ENCODE measurements at places on chromosomes 12 and 14.

DNA sequence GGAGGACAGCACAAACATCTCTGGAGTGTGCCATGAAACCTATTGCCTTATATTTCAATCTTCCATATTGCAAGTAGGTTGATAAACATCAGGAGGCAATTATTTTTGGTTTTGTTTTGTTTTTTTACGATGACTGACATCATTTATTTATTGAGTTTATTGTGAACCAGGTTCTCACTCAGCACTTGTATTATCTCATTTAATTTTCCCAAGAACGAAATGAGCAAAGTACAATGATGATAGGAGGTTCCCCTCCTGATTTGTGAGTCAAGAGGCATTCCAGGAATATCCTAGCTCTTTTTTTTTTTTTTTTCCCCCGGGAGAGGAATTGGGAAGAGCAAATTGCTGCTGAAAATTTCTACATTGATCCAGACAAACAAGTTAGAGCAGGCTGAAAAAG lies 4.7 kb downstream of the SOCS2 start:
- no peak for DNase-seq

GRCh38 chr14:103634156-103634555 lies 5.1 kb downstream of the KLC1 start:
- no peak for DNase-seq

DNA sequence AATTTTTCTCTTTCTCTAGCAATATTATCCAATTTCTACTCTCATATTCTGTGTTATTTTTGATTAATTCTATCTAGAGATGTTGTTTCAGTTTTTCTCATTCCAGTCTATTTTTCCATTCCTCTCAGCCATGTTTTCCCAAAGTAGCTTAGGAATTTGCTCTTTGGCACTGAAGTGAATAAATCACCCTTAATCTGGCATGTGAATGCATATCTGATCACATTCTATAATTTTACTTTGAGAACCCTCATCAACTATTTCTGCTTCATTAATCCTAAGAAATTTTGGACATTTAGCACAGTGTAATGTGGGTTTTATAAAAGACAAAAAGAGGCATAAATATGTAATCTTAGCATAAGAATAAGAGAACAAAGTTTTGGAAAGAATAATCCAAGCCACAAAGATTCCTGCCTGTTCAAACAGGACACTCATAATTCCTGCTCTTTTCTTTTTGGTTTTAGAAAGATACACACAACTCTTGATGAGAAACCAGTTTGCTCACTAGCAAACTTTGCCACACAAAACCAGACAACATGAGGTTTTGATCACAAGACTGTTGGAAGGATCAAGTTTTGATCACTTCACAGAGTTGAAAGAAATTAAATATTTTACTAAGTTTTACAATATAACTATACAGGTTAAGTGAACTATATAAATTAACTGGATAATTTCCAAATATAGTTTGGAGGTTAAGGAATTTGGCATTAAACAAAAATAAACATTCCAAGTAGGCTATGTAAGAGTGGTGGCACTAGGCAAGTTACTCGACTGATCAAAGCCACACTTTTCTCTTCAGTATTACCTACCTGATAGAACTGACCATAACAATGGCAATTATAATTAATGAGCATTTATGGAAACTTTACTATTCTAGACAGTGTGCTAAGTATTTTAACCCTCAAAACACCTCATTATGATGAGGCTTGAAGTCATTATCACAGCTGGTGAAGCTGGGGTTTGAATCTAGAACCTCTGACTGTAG lies 226.6 kb upstream of the TMTC1 start:
- DNase-seq, result no peak

GRCh38 chr12:116892349-116893140 lies 11.3 kb upstream of the HRK start:
- no peak for DNase-seq

DNA sequence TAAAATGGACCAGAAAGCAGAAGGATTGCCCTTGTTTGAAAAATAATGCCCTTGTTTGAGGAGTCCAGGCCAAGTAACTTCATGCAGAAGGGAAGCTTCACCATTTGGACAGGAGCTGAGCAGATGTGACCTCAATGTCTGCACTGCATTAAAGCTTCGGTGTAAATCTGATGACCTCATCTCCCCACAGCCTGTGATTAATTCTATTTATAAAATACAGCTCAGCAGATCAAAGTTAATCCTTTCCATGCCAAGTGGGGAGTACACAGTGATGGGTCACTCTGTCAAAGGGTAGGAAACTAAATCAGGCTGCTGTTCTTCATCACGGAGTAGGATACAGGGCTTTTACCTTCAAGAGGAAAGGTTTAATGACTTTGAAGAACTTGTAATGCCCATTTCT lies 533.7 kb downstream of the RPS29 start:
- no peak for DNase-seq

- no peak for DNase-seq
These were observed 8.6 kb upstream of the NEMF start for GRCh38 chr14:49860988-49861698.

DNA sequence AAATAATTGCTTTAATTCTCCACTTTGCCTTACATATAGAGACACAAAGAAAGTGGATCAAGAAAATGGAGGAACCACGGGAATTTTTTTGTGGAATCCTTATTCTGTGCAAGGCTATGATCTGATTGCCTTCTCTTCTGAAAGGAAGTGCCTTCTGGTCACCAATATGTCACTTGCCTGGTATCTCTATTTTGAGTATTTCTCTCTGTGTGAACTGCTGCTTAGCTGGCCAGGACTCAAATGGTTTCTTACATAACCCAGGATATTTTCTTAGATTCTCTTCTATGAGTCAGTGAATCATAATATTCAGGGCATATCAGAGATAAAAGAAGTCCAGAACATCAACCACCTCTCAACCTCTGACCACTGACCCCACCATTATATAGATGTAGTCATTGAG lies 156.1 kb downstream of the DIO2 start:
- DNase-seq, result no peak

- DNase-seq, result no peak
These were observed 26.8 kb upstream of the TOMM20L start for GRCh38 chr14:58368956-58369355.

- no peak for DNase-seq
These were observed 897 bp upstream of the TBX3 start for GRCh38 chr12:114684870-114685273.

GRCh38 chr12:132342251-132343227 lies 13.2 kb upstream of the GALNT9 start:
- no peak for DNase-seq

- no peak for DNase-seq
These were observed 33.2 kb upstream of the FZD10 start for GRCh38 chr12:130128790-130129735.

- no peak for DNase-seq
These were observed 20.2 kb upstream of the CLEC4D start for GRCh38 chr12:8493084-8493483.

DNA sequence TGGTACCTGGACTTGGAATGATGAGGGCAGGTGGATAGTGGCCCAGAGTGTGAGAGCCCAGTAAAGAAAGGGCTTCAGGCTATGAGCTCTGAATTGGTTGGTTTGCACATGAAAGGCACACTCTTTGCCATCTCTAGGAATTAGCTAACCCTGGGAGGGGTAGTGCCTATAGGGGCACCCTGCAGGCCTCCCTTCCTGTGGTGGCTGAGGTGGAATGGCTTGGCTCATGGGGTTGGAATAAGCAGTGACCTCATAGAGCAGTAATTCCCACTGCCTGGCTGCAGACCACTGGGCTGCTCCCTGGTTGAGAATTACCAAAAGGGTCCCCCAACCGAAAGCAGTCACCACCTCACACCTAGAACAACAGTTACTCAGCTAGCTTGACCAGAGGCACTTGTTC lies 42.7 kb downstream of the ASCL4 start:
- no peak for DNase-seq

DNA sequence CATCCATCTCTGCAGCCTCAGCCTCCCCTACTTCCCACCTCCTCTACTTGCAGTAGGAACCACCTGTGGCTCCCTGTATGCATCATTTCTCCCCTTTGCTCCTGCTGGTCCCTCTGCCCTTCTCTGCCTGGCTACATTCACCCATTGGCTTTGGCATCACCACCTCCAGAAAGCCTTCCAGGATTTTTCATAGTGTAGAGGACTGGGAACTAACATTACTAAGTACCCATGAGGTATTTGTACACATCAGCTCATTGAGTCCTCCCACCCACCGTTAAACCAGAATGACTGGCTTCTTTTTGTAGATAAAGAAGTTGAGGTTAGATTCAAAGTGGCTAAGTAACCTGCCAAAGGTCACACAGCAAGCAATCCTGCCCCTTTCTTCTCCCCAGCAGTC lies 17.1 kb downstream of the SYNE3 start:
- DNase-seq, result no peak

- DNase-seq, result no peak
These were observed 93.7 kb downstream of the SPTSSA start for GRCh38 chr14:34368115-34368970.

DNA sequence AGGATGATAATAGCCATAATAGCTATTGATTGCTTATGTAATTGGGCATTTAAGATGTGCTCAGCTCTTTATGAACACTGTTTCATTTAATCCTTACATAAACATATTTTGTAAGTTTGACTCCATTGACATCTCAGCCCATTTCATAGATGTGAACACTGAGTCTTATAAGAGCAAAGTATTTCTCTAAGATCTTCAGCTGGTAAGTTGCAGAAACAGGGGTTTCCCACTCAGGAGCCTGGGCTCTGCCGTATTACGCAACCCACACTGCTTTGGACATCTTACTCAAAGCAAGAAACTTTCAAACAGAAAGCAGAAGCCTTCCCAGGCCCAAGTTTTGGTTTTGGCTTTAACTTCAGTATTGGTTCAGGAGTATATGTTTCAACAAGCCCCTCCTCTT lies 705.1 kb downstream of the MED13L start:
- DNase-seq, result no peak

GRCh38 chr12:103665971-103666370 lies 78.9 kb downstream of the STAB2 start:
- DNase-seq, result no peak

DNA sequence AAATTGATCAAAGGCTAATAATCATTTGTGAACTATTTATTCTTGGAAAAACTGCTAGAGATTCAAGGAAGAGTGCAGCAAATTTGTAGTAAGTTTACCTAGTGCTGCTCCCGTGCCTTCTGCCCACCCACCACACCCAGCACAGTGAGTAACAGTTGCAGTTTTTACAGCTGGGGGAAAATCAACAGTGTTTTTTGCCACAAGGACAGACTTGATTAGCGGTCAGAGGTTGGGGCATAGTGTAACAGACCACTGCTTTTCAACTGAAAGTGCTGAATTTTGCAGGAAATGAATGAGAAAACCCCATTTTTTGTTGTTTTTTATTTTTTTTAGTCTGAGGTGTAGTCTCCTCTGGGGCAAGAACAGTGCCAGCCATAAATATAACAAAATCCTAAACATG lies 7.5 kb upstream of the KLRK1 start:
- DNase-seq, result no peak
